Left lung (tissue), 14 donors: ENCODE measurements at places on chromosomes 11 and 22. TPM values are rescaled to one million over a fixed set of nuclear protein-coding genes. Genes with fewer than 3 reads are reported as not detected.
A peak's percentile ranks its signal among the peaks of the same experiment; 100 is the strongest.

DNA sequence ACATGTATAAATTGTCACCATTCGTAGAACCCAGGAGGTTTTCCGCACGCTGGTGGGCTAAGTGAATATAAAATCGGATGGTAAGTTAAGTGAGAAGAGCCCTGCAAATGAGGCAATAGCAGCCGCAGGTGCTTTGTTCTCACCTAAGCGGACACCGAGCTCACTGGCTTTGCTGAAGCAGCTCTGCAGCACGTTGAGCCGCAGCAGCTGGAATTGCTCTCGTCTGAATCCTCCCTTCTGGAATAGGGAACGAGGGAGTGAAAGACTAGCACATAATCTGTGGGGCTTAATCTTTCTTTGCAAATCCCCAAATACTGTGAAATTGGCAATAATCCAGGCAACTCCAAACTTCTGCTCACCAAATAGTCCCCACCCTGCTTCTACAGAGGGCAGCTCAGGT, 488.1 kb downstream of the NTM start:
- no peaks in the 10 kb centered on the region for H3K36me3 ChIP-seq
- H3K4me1 ChIP-seq = no peaks in the 10 kb centered on the region
- no peak overlapping the region for H3K4me3 ChIP-seq
- no peaks in the 10 kb centered on the region for H3K27me3 ChIP-seq
- no peak for DNase-seq

DNA sequence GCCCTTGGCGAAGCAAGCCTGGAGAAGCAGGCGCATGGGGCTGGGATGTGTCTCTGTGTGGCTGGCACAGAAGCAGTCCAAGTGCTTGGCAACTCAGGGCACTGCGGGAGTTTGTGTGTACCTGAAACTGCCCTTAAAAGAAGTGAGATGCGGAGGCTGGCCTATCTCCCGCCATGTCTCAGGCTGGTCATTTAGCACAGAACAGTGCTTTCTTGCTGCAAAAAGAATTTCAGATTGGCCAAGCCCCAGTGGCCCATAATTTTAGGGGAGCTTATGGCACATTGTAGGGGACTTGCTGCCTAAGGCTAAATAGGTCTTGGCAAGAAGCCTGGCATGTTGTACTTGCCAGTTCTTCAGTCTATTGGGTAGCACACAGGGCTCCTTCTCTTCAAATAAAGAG, 16.4 kb downstream of the EHF start:
- no peaks in the 10 kb centered on the region for H3K27me3 ChIP-seq
- H3K4me1 ChIP-seq = peaks cover 9% of the 10 kb centered on the region
- no peak overlapping the region for H3K4me3 ChIP-seq

- H3K27ac ChIP-seq = no peak overlapping the region
- no peak overlapping the region for H3K4me3 ChIP-seq
- H3K36me3 ChIP-seq = no peaks in the 10 kb centered on the region
- H3K4me1 ChIP-seq = no peaks in the 10 kb centered on the region
- no peaks in the 10 kb centered on the region for H3K27me3 ChIP-seq
- no peak for DNase-seq
Measured at GRCh38 chr22:39715778-39716495, 145.4 kb downstream of the CACNA1I start.

The PANX3 gene
- not detected for total RNA-seq

DNA sequence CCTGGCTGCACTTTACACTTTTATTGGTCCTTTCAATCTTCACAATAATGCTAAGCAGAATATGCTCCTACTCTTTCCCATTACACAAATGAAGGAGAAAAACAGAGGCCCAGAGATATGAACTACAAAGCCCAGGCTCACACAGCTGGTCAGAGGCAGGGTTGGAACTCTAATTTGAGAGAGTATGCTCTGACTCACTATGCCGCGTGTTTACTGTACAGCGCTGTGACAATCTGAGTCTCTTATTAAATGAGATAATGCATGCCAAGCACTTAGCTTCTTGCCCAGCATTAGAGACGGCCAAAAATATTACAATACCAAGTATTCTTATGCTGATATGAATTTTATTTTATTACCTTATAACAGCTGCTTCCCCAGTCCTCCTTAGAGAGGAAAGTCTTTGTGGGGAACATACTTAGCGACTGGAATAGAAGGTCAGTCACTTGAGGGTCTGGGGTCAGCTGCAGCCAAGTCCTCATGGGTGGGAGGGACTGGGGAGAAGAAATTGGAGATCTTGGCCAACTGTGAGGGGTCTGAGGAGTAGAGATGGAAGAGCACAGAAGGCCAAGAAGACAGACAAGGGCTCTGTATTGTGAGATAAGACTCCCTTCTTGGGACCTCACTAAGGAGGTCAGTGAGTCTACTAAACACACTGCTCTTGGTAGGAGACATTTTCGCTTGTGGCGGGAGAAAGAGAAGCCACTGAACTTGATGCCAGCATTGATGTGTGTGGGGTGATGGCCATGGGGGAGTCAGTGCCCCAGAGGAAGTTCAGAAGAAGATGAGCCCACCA, 150.8 kb upstream of the TIMP3 start:
- H3K27ac ChIP-seq = no peak overlapping the region
- H3K36me3 ChIP-seq = no peaks in the 10 kb centered on the region
- no peak overlapping the region for H3K4me3 ChIP-seq
- H3K4me1 ChIP-seq = no peaks in the 10 kb centered on the region

The KCNJ5 gene
- total RNA-seq = 3.8 TPM

The OR8G1 gene
- not detected for total RNA-seq

GRCh38 chr22:23179381-23180299, 669 bp upstream of the BCR start:
- H3K4me3 ChIP-seq = peak overlapping the region; percentile 40
- H3K27ac ChIP-seq = peak overlapping the region; percentile 73
- H3K27me3 ChIP-seq = no peaks in the 10 kb centered on the region
- peaks cover 24% of the 10 kb centered on the region for H3K4me1 ChIP-seq
- H3K36me3 ChIP-seq = no peaks in the 10 kb centered on the region
- DNase-seq = no peak

The TP53AIP1 gene
- 0.39 TPM for total RNA-seq

GRCh38 chr22:23833911-23834317, 4.9 kb downstream of the DERL3 start:
- H3K4me3 ChIP-seq = no peak overlapping the region
- peaks cover 82% of the 10 kb centered on the region for H3K36me3 ChIP-seq
- H3K4me1 ChIP-seq = peaks cover 15% of the 10 kb centered on the region
- DNase-seq = no peak

- H3K4me1 ChIP-seq = peaks cover 5% of the 10 kb centered on the region
- no peaks in the 10 kb centered on the region for H3K36me3 ChIP-seq
- H3K4me3 ChIP-seq = no peak overlapping the region
Measured at GRCh38 chr11:61688365-61689163, 8.4 kb downstream of the DAGLA start.

The KDM4E gene
- total RNA-seq = not detected

The MAPK8IP2 gene
- total RNA-seq = 2.3 TPM

- peaks cover 11% of the 10 kb centered on the region for H3K4me1 ChIP-seq
- H3K27me3 ChIP-seq = no peaks in the 10 kb centered on the region
- DNase-seq = peak; percentile 46
- no peak overlapping the region for H3K4me3 ChIP-seq
- no peak overlapping the region for H3K27ac ChIP-seq
Measured at GRCh38 chr11:1639102-1639620, 9.6 kb downstream of the KRTAP5-5 start.

- no peak for DNase-seq
- H3K36me3 ChIP-seq = no peaks in the 10 kb centered on the region
- peak overlapping the region; percentile 80 for H3K27ac ChIP-seq
- H3K4me1 ChIP-seq = peaks cover 46% of the 10 kb centered on the region
Measured at GRCh38 chr22:35914665-35915476, 113.8 kb downstream of the RBFOX2 start.

- H3K36me3 ChIP-seq = no peaks in the 10 kb centered on the region
- DNase-seq = no peak
- H3K4me1 ChIP-seq = no peaks in the 10 kb centered on the region
- no peak overlapping the region for H3K27ac ChIP-seq
Measured at GRCh38 chr11:113519989-113520613, 44.9 kb upstream of the DRD2 start.

DNA sequence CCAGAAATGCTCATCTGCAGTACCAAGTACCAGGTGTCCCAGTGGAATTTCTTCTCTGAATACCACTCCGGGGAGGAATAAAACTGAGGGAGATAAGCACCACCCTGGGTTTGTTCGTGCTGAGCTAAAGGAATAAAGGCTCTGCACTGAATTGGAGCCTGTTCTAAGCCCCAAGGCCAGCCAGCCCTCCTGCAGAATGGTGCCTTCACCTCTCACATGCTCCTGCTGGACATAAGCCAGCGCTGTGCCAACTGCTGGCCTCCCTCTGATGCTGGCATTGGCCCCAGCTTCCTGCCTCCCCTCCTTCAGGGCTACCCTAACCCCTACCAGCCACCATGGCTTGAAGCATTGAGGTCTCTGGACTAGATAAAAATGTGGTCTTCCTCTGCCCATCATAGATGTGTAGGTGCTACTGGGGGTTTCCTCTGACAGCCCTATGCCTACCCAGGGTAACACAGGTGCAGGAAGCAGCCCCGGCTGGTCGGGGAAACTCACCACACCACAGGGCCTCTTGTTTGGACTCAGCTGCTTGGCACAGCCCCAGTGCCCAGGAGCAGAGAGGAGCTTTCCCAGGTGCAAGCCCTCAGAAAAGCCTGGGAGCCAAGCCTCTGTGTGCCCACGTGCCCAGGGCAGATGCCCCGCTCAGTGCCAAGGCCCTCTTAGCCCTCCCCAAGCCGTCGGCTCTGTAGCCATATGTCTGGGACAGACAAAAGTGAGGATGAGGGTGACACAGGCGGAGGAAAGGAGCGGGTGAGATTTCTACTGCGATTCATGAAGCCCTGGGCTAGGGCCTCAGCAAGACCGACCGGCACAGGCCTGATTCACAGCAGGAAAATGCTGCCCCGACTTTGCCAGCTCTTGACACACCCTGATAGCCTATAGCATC, 34.1 kb upstream of the JAM3 start:
- no peaks in the 10 kb centered on the region for H3K36me3 ChIP-seq
- no peak overlapping the region for H3K27ac ChIP-seq
- no peaks in the 10 kb centered on the region for H3K27me3 ChIP-seq
- peaks cover 21% of the 10 kb centered on the region for H3K4me1 ChIP-seq
- DNase-seq = no peak

DNA sequence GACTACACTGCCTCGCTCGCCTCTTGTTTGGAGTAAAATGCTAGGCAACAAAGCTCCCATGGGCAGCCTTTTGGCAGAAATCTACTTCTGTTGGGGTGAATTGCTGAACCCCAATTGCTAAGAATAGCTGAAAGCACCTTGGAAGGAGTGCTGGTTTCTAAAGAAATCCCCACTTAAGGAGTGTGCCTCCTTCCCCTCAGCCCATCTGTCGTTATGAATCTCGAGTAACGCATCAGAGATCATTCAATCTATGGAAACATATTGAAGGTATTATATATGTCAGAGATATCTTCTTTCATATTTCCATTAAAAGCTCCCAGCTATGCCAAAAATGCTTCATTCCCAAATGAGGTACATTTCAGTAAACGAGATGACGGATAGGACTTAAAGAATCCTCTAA, 229.6 kb upstream of the BLID start:
- no peaks in the 10 kb centered on the region for H3K4me1 ChIP-seq
- no peak for DNase-seq
- no peaks in the 10 kb centered on the region for H3K36me3 ChIP-seq
- no peaks in the 10 kb centered on the region for H3K27me3 ChIP-seq
- no peak overlapping the region for H3K27ac ChIP-seq
- H3K4me3 ChIP-seq = no peak overlapping the region

- no peaks in the 10 kb centered on the region for H3K36me3 ChIP-seq
- DNase-seq = no peak
- H3K27me3 ChIP-seq = no peaks in the 10 kb centered on the region
- no peaks in the 10 kb centered on the region for H3K4me1 ChIP-seq
Measured at GRCh38 chr22:26391091-26391490, 38.0 kb upstream of the ASPHD2 start.

DNA sequence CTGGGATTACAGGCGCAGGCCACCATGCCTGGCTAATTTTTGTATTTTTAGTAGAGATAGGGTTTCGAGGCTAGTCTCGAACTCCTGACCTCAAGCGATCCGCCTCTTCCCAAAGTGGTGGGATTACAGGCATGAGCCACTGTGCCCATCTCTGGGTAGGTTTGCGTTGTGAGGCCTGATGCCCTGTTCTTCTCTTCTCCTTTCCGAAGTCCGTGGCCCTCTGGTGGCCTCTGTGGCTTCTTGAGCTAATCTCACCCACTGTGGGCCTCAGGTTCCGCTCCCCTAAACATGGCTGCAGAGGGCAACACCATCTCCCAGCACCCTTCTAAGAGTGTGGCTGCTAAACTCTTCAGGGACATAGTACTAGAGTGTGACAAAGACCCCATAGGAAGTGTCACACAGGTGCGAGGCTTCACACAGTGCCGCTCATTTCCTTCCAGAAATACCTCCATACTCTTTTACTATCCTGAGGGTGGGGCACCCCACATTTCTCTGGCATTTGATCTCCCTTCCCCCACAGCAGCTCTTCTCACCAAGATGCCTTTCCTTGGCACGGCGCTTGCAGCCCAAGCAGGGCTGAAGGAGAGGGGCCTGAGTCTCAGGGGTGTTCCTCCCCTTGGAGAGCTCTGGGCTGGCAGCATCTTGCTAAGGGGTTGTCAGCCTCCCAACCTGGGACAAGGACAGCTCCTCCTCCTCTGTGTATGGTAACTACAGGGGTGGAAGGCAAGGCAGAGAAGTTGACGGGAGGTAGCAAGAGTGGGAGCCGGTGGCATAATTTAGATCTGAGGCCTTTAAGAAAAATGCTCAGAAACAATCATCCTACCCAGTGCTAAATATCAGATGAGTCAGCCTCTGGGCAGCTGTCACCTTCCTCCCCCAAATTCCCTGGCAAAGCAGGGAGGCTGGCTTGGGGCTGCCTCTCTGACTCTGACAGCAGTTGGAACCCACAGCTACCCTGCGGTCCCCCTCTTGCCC, 6.1 kb downstream of the THY1 start:
- H3K27ac ChIP-seq = no peak overlapping the region
- no peak for DNase-seq
- H3K27me3 ChIP-seq = no peaks in the 10 kb centered on the region
- H3K4me1 ChIP-seq = peaks cover 9% of the 10 kb centered on the region
- no peak overlapping the region for H3K4me3 ChIP-seq

The MAJIN gene
- total RNA-seq = not detected

DNA sequence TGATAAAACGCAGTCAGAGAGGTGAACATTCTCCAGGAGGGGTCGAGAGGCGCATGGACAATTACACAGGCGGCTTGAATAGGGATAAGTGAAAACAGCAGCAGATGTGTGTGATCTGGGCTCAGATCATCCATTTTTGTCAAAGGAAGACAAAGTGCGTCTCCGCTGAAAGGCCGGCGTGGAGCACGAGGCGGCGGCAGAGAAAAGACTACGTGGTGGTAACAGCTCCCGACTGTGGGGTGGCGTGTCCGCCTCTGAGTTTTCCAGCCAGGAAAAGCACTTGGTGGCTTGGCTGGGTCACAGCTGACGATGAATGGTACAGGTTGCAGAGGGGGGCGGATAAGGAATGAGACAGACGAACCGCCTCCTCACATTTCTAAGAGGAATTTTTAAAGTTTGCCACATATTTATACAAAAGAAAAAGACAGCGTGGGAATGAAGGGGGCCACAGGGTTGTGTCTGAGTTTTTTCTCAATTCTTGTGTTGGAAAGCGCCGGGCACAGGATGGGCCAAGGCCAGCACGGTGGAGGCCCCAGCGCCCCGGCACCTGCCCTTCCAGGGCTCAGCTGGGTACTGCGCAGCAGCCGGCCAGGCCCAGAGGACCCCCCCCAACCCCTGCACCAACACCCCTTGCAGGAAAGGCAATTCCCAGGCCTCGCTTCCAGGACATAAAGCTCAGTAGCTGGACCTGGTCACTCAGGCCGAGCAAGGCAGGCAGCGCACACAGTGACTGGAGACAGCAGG, 80.4 kb downstream of the TRMU start:
- H3K4me3 ChIP-seq = no peak overlapping the region
- no peaks in the 10 kb centered on the region for H3K4me1 ChIP-seq
- H3K27me3 ChIP-seq = peaks cover 20% of the 10 kb centered on the region

- H3K4me3 ChIP-seq = no peak overlapping the region
- peaks cover 37% of the 10 kb centered on the region for H3K4me1 ChIP-seq
- H3K27me3 ChIP-seq = no peaks in the 10 kb centered on the region
- DNase-seq = no peak
- H3K27ac ChIP-seq = no peak overlapping the region
- no peaks in the 10 kb centered on the region for H3K36me3 ChIP-seq
Measured at GRCh38 chr11:102325088-102325487, 7.8 kb downstream of the BIRC3 start.
